ENCODE measurements at places on chromosomes 4 and X. TPM values are rescaled to one million over a fixed set of nuclear protein-coding genes. Genes with fewer than 3 reads are reported as not detected.

Gene IL2
- total RNA-seq: not detected

Gene HS3ST1
- total RNA-seq: 0.21 TPM

Gene WNK3
- total RNA-seq: not detected

Gene BRS3
- not detected for total RNA-seq

Data from MCF 10A (cell line).